Left ventricle myocardium inferior (tissue), 1 donor: ENCODE measurements at places on chromosomes 12 and 14. TPM values are rescaled to one million over a fixed set of nuclear protein-coding genes. Genes with fewer than 3 reads are reported as not detected.

The RPS6KA5 gene
- 6.4 TPM for total RNA-seq

- H3K36me3 ChIP-seq, result no peaks in the 10 kb centered on the region
- no peak for DNase-seq
- no peak overlapping the region for H3K4me3 ChIP-seq
- peaks cover 31% of the 10 kb centered on the region for H3K27me3 ChIP-seq
These were observed 10.3 kb upstream of the MYL2 start for GRCh38 chr12:110930348-110931314.

The TAS2R7 gene
- total RNA-seq, result not detected

The SLC7A8 gene
- total RNA-seq, result 10.6 TPM

DNA sequence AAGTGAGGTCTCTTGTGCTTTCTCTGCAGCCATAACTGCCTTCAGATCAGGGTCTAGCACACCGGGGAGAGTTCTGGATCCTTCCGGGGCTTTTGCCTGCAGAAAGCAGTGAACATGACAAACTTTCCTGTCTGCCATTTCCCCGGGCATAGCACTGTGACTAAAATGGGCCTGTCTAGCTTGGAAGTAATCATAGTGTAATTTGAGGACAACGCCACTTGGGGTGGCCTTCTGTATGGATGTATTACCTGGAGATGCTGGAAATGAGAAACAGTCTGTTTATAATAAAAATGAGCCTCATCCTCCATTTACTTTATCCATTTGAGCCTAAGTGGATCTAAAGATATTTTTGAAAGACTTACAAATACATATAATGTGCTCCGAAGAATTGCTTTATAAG lies 453.7 kb downstream of the VRK1 start:
- no peak overlapping the region for H3K4me3 ChIP-seq
- H3K36me3 ChIP-seq, result no peaks in the 10 kb centered on the region
- no peaks in the 10 kb centered on the region for H3K4me1 ChIP-seq

GRCh38 chr14:63371033-63371432 lies 52.3 kb upstream of the GPHB5 start:
- no peaks in the 10 kb centered on the region for H3K27me3 ChIP-seq
- H3K4me3 ChIP-seq, result no peak overlapping the region
- H3K27ac ChIP-seq, result no peak overlapping the region
- no peaks in the 10 kb centered on the region for H3K4me1 ChIP-seq
- DNase-seq, result no peak
